ENCODE measurements at places on chromosomes 2 and 18. TPM values are rescaled to one million over a fixed set of nuclear protein-coding genes. Genes with fewer than 3 reads are reported as not detected.

ZBTB7C gene
- polyA plus RNA-seq = not detected

NPHP1 gene
- not detected for polyA plus RNA-seq

HJURP gene
- polyA plus RNA-seq = not detected

CHRNA1 gene
- polyA plus RNA-seq = 0.45 TPM

VWC2L gene
- not detected for polyA plus RNA-seq

C1GALT1C1L gene
- not detected for polyA plus RNA-seq

UGT1A3 gene
- not detected for polyA plus RNA-seq

PLB1 gene
- polyA plus RNA-seq = 0.19 TPM

POMC gene
- 6.9 TPM for polyA plus RNA-seq

DOK6 gene
- polyA plus RNA-seq = not detected

DLX2 gene
- not detected for polyA plus RNA-seq

FBXO41 gene
- polyA plus RNA-seq = 2.3 TPM

ZSWIM2 gene
- not detected for polyA plus RNA-seq

ALPI gene
- not detected for polyA plus RNA-seq

Measured in naive B cell (primary cell).